EL (cell line): ENCODE measurements at places on chromosomes 16 and 17.
A peak's percentile ranks its signal among the peaks of the same experiment; 100 is the strongest.

- DNase-seq: peak; percentile 29
Observed at GRCh38 chr16:65120831-65121721, 787 bp downstream of the CDH11 start.

- DNase-seq: no peak
Observed at GRCh38 chr17:17035920-17036523, 6.2 kb upstream of the MPRIP start.

GRCh38 chr16:68718590-68718989 lies 18.5 kb upstream of the CDH1 start:
- no peak for DNase-seq

DNA sequence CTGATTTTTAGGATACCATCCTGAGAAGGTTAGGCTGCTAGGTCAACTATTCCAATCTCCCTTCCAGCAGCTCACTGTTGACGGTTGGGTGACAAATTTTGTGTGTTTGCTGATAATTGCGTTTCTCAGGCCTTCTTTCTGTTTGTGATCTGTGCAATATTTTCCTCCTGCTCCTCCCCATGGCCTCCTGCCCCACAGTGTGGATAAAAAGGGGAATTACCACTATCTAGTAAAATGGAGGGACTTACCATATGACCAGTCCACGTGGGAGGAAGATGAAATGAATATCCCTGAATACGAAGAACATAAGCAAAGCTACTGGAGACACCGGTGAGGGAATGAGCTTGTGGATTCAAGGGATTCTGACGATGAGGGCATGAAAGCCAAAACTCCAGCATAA lies 9.2 kb downstream of the CHD3 start:
- peak; percentile 46 for DNase-seq

DNA sequence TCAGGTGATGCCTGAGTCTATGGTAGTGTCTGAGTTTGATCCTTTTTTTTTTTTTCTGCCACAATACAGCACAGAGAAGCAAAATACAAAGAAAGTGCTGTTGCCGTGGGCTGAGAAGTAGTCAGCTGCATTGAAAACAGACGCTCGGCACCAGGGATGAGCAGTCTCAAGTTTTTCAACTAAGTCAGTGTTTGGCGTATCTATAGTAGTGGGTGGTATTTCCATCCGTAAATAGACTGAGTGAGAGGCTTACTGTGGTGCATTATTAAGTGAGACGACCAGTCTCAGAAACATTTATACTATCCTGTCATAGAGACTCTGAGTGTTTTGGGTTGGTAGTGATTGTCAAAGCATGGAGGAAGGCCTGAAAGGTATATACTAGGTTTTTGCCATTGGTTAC lies 221.3 kb downstream of the SNX29 start:
- DNase-seq: no peak

DNA sequence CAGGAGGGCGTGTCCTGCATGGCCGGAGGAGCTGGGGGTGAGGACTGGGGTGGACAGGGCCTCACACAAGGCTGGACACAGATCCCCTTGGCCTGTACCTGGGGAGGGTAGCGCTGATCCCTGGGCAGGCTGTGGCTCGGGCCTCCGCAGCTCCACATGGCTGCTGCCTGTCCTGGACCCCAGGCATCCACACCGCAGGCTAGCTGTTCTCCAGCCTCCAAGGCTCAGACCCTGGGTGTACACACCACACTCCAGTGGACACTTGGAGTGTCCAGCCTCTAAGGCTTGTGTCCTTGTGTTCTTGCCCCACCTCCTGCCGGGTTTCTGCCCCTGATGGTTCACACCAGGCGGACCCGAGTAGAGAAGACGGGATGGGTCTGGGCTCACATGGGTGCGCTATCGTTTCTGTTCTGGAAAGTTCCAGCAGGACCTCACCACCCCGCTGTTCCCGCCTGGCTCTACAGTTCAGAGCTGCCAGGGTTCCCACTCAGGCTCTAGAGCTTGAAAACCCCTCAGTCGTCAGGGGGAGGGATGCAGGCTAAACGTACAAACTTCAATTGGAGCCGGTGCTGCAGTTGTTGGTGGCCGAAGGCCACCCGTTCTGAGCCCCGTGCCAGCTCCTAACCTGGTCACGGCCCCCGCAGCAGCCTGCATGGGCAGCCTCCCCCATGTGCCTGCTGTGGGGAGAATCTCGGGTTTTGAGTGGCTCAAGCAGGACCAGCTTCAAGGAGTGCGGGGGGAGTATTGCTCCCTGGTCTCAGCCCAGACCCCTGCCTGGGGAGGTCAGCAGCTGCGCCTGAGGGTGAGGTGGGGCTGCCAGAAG lies 6.6 kb upstream of the FN3KRP start:
- DNase-seq: no peak
